Thoracic aorta (tissue), 2 donors: ENCODE measurements at places on chromosomes 5 and 9.

DNA sequence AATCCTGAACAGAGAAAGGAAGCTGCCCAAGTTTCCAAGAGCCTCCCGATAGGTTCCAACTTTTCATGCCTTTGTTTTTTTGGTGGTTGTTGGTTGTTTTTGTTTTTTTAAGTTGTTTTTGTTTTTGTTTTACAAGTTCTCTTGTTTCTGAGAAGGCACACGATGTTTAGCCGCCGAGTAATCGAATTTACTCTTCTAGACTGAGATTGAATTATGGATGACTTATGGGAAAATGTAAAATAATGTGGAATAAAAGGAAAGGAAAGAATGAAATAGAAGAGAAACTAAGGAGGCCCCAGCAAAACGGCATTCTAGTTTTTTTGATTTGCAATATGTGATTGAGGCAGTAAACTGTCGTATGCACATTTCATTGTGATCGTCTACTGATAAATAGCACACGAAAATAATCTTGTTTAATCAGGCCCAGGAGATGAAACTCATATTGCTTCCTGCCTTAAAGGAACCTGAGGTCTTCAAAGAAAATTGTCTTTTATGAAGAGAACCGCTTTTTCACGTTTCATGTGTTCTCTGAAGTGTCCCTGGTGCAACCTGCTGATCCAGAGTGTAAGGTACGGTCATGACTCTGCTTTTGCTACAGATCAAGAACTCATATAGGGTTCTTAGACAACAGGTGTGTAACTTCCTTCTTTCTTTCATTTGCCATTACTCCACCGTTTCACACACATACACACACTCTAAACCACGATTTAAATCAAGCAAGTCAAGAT, 1.3 kb upstream of the GNAQ start:
- no peak for DNase-seq

DNA sequence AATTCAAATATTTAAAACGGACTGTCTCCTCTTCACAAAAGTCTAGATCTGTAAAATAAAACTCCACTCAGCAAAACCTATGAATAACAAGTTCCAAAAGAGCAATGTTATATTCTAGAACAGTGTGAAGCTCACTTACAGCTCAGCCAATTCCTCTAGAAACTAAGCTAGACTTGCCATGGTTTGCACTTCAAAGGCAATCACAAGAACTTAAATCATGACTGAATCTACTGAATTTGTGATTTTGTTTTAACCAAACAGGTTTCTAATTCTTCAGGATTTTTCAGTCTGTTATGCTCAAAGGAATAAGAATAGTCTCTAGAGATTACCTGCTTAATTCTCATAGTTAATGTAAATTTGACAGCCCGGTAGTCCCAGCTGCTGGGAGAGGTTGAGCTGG, 1.4 kb upstream of the PKD2L2 start:
- DNase-seq, result no peak

DNA sequence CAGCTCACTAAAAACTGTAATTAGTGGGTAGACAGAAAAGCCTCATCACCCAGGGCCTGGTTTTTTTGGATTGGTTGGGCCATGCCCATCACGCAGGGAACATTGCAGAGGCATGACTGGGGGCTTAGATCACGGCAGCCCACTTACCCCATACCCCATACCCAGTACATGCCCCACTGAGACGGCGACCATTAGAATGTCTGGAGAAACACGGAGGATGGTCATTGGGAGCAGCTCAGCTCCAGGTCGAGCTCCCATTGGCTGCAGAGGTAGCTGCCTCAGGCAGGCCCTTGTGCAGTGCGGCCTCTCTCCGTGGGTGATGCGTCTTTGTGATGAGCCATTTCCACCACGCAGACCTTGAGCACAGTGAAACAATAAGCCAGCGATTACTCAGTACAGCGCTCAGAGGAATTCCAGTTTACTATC, 204.0 kb downstream of the GADD45G start:
- DNase-seq, result no peak

DNA sequence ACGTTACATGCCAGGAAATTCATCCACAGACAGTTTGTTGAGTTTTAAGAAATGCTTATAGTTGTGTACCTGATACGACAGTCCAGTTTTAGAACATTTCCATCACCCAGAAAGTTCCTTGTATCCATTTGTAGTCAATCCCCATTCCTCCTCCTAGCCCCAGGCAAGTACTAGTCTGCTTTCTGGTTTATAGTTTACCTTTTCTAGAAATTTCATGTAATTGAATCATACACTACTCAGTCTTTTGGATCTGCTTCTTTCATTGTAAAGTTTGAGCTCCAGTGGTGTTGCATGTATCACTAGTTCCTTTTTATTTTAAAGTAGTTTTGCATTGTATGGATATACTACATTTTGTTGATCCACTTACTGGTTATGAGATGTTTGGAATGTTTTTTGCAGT, 291.2 kb downstream of the AOPEP start:
- no peak for DNase-seq

DNA sequence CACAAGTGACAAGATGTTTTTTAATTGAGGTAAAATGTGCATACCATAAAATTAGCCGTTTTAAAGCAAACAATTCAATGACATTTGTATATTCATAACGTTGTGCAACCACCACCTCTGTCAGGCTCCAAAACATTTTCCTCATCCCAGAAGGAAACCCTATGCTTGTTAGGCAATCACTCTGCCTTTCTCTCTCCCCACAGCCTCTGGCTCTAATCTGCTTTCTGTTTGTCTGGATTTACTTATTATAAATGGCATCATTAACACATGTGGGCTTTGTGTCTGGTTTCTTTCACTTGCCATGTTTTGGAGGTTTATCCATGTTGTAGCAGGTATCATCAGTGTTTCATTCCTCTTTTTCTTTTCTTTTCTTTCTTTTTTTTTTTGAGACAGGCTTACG, 1.4 kb upstream of the N4BP3 start:
- no peak for DNase-seq

DNA sequence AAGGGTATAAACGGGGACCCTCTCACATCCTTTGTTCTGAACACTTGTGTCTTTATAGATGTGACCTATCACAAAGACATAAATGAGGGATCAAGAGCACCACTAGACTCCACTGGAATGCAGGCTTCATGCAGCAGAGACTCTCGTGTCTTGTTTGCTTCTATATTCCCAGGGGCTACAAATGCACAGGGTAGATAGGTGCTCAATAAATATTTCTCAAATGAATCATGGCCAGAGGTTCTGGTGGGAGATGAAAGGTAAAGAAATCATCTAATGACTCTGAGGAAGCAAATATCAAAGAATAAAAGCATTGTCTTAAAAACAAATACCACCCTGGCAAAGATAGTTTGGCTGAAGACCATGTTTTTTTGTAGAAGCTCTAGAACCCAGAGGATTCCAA, 6.6 kb downstream of the SLC36A3 start:
- DNase-seq, result no peak

GRCh38 chr9:93979721-93980120, 24.6 kb upstream of the BARX1 start:
- DNase-seq, result no peak

DNA sequence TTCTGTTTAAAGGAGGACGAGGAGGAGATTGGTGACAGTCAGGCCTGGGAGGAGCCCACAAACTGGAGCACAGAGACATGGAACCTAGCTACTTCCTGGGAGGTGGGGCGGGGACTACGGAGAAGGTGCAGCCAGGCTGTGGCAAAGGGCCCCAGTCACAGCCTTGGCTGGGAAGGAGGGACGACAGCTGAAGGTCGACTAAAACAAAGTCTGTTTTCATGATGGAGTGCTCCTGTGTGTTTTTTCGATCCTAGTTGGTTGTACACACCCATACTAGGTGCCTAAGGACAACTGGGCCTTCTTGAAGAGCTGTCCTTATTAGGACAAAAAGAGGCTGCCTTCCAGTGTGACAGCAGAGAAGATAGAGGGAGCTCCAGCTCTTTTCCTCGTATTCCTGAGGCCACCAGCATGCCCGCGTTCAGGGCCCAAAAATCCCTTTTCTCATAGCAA, 2.9 kb downstream of the CCDC107 start:
- DNase-seq, result no peak

GRCh38 chr5:7597059-7597642, 201.2 kb downstream of the ADCY2 start:
- DNase-seq, result no peak

DNA sequence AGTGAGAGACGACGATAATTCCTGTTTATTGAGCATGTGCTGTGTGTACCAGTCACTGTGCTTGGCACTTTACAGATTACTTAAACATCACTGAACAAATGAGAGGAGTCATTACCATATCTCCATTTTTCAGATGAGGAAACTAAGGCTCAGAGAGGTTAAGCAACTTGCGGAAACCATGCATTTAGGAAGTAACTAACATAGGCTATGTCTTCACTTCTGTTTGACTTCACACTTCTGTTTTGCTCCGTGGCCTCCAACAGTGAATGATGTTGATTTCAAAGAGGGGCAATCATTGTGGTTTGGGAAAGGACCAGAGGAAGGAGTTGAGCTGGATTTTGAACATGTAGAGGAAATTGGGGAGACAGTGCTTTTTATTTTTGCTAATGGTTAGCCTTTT, 16.7 kb downstream of the GCNT1 start:
- no peak for DNase-seq

DNA sequence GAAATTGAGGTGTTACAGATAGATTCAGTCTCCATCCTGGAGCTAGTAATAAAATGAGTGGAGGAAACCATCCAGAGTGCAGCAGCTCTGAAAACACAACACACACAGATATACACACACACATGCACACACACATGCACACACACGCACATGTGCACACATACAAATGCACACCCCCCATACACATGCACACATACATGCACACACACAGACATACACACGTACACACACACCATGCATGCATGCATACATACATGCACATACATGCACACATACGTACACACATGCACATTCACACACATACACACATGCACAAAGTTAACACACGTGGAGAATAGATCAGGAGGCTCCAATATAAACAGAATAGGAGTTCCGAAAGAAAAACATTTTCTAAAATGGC, 21.0 kb upstream of the OBP2B start:
- DNase-seq, result no peak

- DNase-seq, result no peak
These were observed 10.7 kb upstream of the STK32A start for GRCh38 chr5:147223948-147224791.

DNA sequence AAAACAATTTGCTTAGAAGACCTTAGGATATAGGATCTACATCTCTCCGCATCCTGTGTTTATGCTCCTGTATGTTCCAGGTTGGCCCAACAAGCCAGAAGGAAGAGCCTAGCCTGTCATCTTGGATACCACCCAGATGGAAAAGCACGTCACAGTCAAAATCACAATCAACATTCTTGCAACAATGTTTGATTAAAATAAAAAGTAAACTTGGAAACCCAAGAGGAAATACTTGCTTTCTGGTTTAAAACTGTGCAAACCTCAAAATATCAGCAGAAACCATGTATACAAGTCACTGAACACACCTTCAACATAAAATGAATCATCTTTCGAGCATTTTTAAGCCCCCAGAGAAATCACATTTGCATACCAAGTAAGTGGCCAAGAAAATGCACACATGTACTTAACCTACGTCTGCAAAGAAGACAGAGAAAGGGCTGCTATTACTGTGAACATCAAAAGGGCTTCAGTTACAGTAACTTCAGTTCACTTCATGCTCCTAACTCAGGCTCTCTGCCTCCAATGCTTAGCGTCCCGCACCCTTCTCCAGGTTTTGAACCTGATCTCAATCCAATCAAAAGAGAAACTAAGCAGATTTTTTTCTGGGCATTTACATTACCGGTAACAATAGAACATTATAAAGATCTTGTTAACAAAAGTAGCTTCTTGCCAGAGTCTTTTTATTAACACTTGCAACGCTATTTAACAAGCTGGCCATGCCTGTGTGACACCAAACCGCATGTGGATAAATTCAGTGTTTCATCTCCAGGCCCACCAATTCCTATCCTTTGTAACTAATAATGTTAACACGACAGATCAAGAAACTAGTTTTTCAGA, 1.3 kb downstream of the ENC1 start:
- DNase-seq, result no peak

DNA sequence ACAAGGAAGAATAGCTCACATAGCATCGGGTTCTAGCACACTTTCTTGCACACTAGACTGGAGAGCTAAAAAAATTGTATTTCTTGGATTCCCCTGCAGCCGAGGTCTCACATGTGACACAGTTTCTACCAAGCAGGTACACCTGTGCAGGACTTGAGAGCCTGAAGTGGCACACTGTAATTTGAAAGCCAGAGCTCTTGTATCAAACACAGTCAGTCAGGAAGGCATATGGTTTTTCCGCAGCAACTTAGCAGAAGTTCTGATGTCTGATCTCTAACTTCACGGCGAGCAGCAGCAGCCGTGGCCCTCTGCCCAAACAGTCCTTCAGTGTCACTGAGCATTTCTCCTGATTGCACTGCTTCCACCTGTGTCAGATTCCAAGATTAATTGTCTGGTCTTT, 25.5 kb downstream of the TMEM245 start:
- DNase-seq, result no peak

DNA sequence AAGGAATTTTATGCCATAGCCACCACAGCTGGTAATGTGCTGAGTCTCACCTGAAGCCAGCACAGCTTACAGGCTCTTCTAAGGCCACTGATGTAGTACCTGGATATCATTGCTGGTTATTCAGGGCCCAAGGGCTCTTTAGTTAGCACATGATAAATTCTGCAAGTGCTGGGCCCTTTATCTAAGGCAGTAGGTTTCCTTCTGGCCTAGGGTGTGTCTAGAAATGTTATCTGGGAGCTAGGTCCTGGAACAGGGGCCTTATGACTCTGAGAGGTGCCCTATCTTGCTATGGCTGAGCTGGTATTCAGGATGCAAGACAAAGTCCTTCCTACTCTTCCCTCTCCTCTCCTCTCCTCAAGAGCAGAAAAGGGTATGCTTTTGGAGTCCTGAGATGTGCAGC, 1424.5 kb upstream of the NUDT12 start:
- no peak for DNase-seq

DNA sequence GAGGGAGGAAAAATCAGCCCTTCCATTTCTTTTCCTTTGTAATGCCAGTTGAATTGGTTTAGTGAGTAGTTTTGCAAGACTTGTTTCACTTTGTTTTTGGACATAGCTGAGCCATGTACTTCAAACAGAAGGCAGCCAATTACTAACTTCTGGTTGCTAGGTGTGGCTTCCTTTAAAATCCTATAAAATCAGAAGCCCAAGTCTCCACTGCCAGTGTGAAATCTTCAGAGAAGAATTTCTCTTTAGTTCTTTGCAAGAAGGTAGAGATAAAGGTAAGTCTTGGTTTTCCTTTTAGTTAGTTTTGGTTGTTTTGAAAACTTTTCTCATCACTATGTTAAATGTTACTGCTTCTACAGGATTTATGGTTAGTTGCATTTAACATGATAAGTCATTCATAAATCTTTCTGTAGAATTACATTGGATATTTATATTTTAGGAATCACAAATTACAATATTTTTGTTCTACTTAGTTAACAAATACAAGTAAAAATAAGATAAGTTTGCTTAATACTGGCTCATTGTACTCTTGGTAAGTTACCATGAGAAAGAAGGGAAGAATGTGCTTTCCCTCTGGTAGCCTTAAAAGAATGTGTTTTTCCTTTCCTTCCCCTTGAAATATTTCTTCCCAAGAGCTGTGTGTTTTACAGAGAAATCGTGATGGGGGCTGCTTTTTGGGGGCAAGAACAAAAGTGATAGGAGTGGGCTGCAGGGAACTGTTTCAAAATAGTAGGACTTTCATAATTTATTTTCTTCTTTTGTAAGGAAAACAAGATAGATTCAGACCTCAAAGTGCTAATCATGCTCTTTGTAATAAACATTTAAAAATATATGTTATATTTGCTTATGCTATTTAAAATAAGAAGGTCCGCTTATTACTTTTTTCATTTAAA, at the start of gene ANXA1:
TSS of gene ANXA1 (plus strand) at position 213 of the 890 bp plus-strand sequence. CDS start 6,671 bp downstream, outside the sequence.
- no peak for DNase-seq

- no peak for DNase-seq
These were observed 56.1 kb downstream of the DOCK8 start for GRCh38 chr9:270657-271237.

- no peak for DNase-seq
These were observed 7.1 kb upstream of the NANS start for GRCh38 chr9:98049288-98050072.
